ENCODE measurements at places on chromosomes 2 and 18.

DNA sequence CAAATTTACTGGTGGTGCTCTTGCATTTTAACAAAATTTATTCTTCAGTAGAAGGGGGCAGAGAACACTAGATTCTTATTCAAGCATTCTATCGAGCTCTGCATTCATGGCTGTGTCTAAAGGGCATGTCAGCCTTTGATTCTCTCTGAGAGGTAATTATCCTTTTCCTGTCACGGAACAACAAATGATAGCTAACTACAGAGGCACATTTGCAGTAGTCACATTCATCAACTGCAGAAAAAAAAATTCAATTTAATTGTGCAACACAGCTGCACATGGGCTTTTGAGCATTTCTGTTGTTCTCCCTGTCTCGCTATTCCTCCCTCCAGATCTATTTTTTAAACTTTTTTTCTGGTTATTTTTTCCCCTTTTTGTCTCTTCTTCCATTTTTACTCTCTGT, 13.0 kb upstream of the DLX1 start:
- DNase-seq: no peak

DNA sequence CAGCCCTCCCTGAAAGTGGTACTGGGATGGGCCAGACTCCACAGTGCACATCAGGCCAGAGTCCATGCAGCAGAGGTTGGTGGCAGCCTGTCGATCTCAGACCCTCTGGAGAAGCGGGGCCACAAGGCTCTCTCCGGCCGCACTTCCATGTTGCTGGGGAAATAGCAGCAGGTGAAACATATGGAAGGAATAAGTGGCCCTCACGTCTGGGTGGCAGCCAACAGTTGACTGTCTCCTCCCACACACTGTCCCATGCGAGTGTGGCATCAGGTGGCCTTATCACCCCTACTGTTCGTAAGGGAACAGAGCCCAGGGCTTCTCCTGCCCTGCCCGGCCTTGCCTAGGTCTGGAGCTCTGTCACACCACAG, 58.1 kb upstream of the FOSL2 start:
- no peak for DNase-seq

GRCh38 chr18:25669741-25670140, 317.8 kb upstream of the ZNF521 start:
- no peak for DNase-seq

DNA sequence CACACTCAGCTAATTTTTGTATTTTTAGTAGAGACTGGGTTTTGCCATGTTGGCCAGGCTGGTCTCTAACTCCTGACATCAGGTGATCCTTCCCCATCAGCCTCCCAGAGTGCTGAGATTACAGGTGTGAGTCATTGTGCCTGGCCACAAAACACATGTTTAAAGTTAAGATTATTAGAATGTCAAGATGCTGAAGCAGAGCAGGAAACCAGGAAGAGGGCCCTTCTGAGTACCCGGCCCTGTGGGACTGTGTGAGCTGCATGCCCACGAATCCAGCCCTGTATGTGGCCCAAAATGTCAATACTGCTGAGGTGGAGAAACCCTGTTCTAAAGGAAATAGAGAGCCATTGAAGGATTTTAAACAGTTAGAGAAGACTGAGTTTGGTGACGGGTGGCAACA, 31.0 kb upstream of the REV1 start:
- DNase-seq: no peak

DNA sequence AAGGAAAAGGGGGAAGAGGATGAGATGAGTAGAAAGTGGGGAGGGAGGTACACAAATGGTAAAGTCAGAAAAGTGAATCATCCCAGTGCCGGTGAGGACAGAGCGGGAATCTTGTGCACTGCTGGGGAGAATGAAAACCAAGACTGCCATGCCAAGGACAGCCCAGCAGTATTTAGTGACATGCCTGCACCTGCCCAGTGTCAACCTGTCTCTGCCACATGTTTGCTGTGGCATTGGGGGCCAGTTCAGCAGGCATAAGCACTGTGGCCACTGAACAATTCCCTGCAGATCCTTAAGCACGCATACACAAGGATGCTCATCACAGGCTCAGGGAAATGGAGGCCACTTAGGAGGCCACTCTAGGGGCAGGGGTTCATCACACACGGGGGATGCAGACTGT, 5.2 kb upstream of the KCNK3 start:
- DNase-seq: no peak

DNA sequence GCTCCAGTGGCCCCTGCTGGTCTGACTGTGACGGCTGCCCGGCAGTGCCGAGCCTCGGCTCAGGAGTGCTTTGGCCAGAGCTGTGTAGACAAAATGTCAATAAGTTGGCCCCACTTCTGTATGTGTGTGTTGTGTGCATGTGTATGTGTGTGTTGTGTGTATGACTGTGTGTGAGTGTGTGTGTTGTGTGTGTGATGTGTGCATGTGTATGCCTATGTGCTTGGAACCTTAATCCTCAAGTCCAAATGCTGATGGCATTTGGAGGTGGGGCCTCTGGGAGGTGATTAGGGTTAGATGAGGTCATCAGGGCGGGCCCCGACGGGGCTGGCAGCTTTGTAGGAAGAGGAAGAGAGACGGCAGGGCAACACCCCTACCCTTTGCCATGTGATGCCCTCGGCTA, 269.0 kb downstream of the DCDC2C start:
- no peak for DNase-seq
